ENCODE measurements at places on chromosomes 2 and 18.

- DNase-seq, result no peak
Observed at GRCh38 chr2:120850551-120850950, 114.9 kb downstream of the GLI2 start.

DNA sequence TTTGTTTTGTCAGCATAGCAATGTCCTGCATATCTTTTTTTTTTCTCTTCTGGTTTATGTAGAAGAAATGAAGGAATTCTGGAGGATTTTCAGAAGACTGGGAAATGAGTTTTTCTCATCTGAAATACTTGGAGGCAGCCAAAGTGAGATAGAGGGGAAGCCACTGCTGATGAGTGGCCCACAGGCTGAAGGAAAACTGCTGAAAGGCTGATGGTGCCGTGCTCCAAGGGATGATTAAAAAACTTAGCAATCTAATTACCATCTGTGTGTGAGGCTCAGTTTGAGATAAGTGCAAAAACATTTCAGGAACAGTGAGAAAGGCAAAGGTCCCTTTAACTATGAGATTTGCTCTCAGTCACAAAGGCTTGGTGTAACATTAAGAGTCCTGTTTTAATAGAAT lies 98.5 kb downstream of the EVA1A start:
- no peak for DNase-seq

DNA sequence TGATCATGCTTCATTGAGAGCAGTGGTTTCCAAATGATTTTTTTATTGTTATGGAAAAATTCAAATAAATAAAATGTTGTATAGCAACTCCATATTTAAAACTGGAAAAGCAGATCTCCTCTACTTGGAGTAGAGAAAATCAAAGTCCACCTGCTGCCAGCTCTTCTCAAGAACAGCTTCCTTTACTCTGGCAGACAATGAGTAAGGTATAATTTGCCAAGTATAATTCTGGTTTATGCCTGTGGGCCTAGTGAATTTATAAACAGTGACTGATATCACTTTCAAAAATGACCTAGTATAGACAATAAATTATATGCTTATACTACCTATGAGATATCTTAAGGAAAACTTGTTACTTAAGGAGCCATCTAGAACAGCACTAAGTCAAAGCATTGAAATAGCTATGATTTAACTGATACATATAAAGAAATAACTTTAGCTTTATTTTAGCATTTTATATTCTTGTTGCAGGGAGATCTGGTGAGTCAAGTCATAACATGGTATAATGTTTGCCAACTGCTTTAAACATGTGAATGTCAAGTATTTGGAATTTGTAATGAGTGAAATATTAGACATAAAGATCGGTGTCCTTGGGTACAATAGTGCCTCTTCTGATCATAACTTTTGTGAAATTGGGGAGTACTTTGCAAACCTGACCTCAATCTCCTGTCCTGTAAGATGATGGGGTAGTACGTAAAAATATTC lies 1389.1 kb upstream of the PIK3C3 start:
- DNase-seq, result no peak

- no peak for DNase-seq
Observed at GRCh38 chr2:727071-727470, 49.9 kb upstream of the TMEM18 start.

GRCh38 chr2:148781544-148781943 lies 93.5 kb upstream of the KIF5C start:
- no peak for DNase-seq

DNA sequence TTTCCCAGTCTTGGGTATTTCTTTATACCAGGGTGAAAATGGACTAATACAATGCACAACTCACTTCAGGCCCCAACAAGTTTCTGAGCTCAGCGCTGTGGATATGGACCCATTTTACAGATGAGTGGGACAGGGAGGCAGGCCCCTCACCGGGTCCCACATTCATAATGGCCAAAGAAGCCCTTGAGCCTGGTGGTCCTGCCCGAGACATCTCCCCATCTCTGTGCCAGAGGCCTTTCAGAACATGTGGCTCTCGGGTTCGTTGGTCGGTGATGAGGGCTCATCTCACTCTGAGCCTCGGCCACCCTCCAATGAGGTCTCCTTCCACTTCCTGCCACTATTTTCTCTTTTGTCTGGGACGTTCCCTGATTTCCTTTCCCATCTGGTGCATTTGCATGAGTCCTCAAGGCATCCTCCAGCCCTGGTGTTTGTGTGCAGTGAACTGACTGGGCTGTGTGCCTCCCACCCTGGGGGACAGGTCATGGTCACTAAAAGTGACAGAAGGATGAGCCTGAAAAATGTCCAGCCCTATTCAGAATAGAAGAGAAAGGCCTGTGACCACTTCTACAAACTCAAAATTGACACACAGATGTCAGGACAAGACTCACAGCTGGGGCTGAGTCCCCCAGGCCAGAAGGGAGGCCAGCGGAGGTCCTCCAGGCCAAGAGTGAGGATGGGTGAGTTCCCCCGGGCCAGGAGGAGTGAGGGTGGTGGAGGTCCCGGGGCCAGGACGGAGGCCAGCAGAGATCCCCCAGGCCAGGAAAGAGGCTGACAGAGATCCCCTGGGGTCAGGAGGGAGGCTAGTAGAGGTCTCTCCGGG lies 134.5 kb downstream of the PTGR3 start:
- DNase-seq, result no peak

- DNase-seq, result no peak
Observed at GRCh38 chr2:76450024-76450475, 739.3 kb upstream of the GCFC2 start.

- DNase-seq, result no peak
Observed at GRCh38 chr2:169254774-169255173, 107.6 kb downstream of the LRP2 start.

- DNase-seq, result no peak
Observed at GRCh38 chr18:44568986-44569385, 111.7 kb upstream of the SETBP1 start.

DNA sequence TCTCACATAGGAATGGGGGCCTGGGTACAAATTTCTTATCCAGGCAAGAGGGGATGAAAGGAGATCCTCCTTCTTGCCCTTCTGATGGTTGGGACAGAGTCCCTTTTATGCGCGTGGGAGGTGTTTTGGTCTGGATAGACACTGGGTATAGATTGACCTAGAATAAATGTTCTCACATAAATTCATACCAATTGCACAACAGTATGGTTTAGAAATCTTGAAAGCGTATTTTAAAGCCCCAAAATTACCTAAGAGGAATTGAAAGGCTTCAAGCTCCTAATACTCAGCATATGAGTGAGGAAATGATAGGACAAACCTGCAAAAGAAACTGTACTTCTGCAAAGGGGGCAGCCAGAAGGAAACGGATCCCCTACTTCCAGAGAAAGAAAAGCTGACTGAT lies 2.6 kb upstream of the BCL2 start:
- DNase-seq, result no peak

GRCh38 chr2:134200036-134200618 lies 53.7 kb upstream of the MGAT5 start:
- DNase-seq, result no peak
